ENCODE measurements at places on chromosomes 3 and 15. TPM values are rescaled to one million over a fixed set of nuclear protein-coding genes. Genes with fewer than 3 reads are reported as not detected.

GRCh38 chr3:9314796-9315195, 48.1 kb upstream of the THUMPD3 start:
- DNase-seq = no peak

GRCh38 chr3:58784425-58784824, 117.9 kb upstream of the FAM3D start:
- no peak for DNase-seq

CPEB1 gene
- 8.0 TPM for total RNA-seq

DNA sequence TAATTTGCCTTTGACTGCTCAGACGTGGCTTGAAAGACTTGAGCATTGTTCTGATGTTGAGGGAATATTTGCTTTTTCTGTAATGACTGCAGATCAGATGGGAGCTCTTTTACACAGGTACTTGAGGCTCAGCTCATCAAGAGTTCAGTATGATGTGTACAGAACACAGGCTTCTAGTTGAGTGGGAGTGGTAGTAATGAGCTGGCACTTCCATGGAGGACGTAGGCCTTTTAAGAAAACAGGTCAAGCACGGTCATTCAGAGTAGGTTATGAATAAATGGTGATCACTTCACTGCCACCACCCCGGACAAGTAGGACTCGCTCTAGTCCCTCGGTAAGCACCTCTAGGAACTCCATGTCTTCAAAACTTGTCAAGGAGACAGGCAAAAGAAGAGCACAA, 8.8 kb downstream of the EMC4 start:
- DNase-seq = no peak

GRCh38 chr3:109803274-109803673, 465.9 kb upstream of the DPPA4 start:
- no peak for DNase-seq

SI gene
- not detected for total RNA-seq

GTF2E1 gene
- 16.7 TPM for total RNA-seq

NLGN1 gene
- total RNA-seq = 11.5 TPM

DNA sequence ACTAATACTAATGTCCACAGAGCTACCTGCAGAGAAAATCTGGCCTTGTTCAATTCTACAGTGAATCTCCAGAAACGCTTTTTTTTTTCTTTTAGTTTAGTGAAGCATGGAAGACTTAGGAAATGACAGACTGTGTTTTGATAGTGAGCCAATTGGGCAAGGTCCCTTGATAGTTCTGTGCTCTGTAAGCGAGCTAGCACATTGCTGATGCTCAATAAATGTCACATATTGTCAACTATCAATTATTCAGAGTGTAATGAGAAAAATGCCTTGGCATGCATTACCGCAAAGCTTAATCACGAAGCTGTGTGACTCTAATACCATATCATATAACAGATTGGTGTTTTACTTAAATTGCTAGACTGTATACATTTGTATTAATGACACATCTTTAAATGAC, 5.2 kb upstream of the C3orf85 start:
- no peak for DNase-seq

ITIH3 gene
- 14.8 TPM for total RNA-seq

All from posterior vena cava (tissue), 2 donors.